ENCODE measurements at places on chromosomes 12 and 14. TPM values are rescaled to one million over a fixed set of nuclear protein-coding genes. Genes with fewer than 3 reads are reported as not detected.

DNA sequence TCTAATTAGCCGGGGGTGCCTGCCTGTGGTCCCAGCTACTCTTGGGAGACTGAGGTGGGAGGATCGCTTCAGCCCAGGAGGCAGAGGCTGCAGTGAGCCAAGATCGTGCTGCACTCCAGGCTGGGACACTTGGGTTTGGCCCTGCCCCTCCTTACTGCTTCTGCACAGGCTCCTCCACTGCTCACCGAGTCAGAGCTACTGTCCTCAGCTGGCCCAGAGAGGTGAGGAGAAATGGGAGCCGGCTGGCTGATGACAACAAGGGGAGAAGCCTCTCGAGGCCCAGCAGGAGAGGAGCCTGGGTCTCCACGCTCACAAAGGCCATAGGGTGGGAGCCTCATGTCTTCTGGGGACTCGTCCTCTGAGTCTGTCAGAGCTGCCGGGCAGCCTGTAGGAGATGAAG is 13.7 kb downstream of the CALCOCO1 start:
- DNase-seq: no peak
- H3K36me3 ChIP-seq: peaks cover 6% of the 10 kb centered on the region
- H3K4me3 ChIP-seq: no peak overlapping the region
- no peak overlapping the region for H3K27ac ChIP-seq
- no peaks in the 10 kb centered on the region for H3K4me1 ChIP-seq

GRCh38 chr14:90520326-90520725 is 123.5 kb downstream of the CALM1 start:
- peaks cover 8% of the 10 kb centered on the region for H3K27me3 ChIP-seq
- DNase-seq: no peak
- no peak overlapping the region for H3K4me3 ChIP-seq
- no peak overlapping the region for H3K27ac ChIP-seq

DNA sequence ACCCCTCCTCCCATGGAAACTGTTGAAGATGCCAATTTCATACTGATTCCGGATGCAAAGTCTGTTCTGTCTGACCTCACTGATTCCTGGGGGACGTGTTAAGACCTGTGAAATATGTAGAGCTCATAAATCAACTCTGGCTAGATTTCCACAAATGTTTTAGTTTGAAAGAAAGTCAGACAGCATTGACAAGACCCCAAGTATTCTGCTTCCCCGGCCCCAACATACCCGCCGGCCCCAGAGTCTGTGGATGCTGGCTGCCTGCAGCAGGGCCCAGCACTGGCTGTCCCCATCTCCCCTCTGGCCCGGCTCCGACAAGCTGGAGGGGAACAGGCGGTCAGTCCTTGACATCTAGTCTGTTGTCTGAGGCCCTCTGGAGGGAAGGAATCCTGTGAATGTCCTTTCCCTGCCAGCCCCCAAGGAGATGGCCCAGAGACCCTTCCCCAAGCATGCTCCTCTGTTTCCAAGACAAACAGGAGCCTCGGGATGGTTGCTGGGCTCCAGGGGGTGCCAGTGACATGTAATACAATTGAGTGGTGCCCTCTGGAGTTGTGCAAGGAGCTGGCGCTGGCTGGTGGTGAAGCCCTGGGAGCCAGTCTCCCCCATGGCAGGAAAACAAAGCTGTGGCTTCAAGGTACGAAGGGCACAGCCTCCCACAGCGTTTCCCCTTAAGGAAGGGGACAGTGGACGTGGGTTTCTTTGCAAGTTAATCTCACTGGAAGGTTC is 22.3 kb downstream of the FBLN5 start:
- H3K27ac ChIP-seq: no peak overlapping the region
- no peaks in the 10 kb centered on the region for H3K27me3 ChIP-seq
- no peak overlapping the region for H3K4me3 ChIP-seq
- H3K4me1 ChIP-seq: peaks cover 4% of the 10 kb centered on the region

- H3K27ac ChIP-seq: no peak overlapping the region
- H3K4me1 ChIP-seq: peaks cover 45% of the 10 kb centered on the region
- H3K27me3 ChIP-seq: no peaks in the 10 kb centered on the region
- DNase-seq: no peak
Observed at GRCh38 chr14:54685286-54685845, 118.4 kb downstream of the SAMD4A start.

ANKS1B gene
- not detected for polyA plus RNA-seq

GRCh38 chr12:19694627-19695026 is 255.3 kb downstream of the AEBP2 start:
- peaks cover 7% of the 10 kb centered on the region for H3K4me1 ChIP-seq
- no peak overlapping the region for H3K4me3 ChIP-seq
- no peak overlapping the region for H3K27ac ChIP-seq
- H3K36me3 ChIP-seq: no peaks in the 10 kb centered on the region
- no peaks in the 10 kb centered on the region for H3K27me3 ChIP-seq

DNA sequence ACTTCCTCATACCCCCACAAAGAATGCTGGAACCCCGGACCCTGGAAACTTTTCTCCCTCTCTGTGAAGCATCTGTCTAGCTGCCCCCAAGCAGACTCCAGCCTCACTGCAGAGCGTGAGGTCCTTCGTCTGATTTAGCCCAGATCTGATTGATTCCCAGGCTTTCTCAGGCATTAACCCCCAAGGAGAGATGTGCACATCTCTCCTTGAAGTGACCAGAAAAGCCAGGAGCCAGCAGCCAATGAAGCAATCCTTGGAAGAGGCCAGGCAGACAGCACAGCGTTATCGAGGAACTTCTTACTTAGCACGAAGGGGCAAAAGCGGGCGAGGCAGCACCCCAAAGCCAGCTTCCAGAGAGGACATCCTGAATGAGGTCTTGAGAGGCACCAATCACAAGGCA is 100.7 kb downstream of the ZFP36L1 start:
- H3K27ac ChIP-seq: no peak overlapping the region
- no peaks in the 10 kb centered on the region for H3K27me3 ChIP-seq
- H3K36me3 ChIP-seq: no peaks in the 10 kb centered on the region
- peaks cover 54% of the 10 kb centered on the region for H3K4me1 ChIP-seq

- H3K27me3 ChIP-seq: no peaks in the 10 kb centered on the region
- H3K36me3 ChIP-seq: no peaks in the 10 kb centered on the region
- no peaks in the 10 kb centered on the region for H3K4me1 ChIP-seq
Observed at GRCh38 chr12:76708296-76708695, 55.6 kb upstream of the ZDHHC17 start.

DNA sequence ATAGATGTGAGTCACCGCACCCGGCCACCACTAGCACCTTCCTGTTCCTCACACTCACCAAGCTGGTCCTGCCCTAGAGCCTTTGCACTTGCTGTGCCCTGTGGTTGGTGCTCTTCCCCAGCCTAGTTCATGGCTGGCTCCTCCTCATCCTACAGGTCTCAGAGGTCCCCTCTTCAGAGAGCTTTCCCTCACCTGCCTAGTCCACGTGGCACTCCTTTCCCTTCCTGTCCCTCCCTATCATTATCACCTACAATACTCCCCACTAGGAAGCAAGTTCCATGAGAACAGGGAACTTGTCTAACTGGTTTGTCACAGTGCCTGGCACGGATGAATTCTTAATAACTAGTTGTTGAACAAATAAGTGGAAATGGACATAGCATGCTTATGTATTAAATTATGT is 24.0 kb upstream of the TMED10 start:
- DNase-seq: peak; percentile 74
- no peaks in the 10 kb centered on the region for H3K27me3 ChIP-seq
- H3K4me3 ChIP-seq: no peak overlapping the region
- H3K27ac ChIP-seq: peak overlapping the region; percentile 25
- peaks cover 33% of the 10 kb centered on the region for H3K4me1 ChIP-seq
- H3K36me3 ChIP-seq: no peaks in the 10 kb centered on the region

SMIM41 gene
- not detected for polyA plus RNA-seq

All from keratinocyte (primary cell).